AG20443 (cell line): ENCODE measurements at places on chromosomes 5 and 9.
A peak's percentile ranks its signal among the peaks of the same experiment; 100 is the strongest.

GRCh38 chr9:69090140-69090750, 54.7 kb downstream of the FXN start:
- no peak for DNase-seq

GRCh38 chr9:13053504-13053903, 226.0 kb downstream of the MPDZ start:
- no peak for DNase-seq

DNA sequence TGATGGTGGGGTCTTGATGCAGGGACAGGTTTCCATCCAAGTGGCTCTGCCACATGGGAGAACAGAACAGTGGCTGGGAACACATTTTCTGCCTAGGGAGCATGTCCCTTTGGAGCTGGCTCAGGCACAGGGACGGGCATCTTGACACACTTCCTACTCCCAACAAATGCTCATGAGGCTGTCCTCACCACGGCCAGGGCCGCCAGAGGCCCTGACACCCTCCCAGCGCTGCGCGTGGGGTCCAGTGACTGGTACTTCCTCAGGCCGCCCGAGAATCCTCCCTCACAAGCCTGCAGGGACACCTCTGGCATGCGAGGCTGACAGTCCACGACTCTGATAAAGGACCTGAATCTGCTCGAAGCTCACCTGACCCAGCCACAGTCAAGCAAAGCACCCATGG, 61.0 kb upstream of the SARDH start:
- DNase-seq: no peak

DNA sequence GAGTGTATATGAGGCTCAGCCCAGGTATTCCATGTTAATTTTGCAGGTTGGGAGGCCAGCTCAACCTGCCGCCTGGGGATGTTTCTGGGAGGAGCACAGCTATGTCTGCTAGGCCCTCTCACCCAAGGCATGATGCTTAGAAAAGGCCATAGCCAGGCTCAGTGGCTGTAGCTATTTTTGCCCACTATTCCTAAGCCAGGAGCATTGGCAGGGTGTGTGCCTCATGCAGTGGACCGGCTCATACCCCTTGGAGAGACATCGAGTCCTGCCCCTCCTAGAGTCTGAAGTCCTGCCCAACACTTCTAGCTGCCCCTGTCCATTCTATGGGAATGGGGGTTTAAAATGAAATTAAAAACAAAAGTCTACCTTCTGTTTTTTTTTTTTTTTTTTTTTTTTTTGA, 22.3 kb downstream of the ADCY2 start:
- no peak for DNase-seq

GRCh38 chr9:13278368-13279246, 885 bp downstream of the MPDZ start:
- DNase-seq: peak; percentile 58

GRCh38 chr9:137228968-137229896, 1.5 kb upstream of the SLC34A3 start:
- DNase-seq: no peak

GRCh38 chr5:74021126-74021525, 395.1 kb downstream of the ARHGEF28 start:
- DNase-seq: no peak

DNA sequence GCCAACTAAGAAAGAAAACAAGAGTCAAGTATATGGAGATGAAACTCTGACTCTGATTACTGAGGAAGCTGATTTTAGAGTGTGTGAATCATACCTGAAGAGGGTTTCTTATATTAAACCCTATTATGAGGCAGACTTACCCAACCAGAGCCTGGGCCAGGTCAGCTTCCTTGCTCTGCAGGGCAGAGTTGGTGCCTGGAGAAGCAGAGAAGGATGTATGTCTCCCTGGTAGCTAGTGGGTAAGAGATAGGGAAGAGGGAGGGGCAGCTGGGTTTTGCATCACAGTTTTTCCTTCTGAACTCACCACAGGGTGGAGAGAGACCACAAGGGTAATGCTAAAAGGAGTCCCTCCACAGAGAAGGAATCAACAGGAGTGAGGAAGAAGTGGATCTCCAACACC, 104.1 kb downstream of the CMYA5 start:
- no peak for DNase-seq

- no peak for DNase-seq
Observed at GRCh38 chr5:149667829-149668330, 62.2 kb upstream of the PPARGC1B start.

- DNase-seq: peak; percentile 68
Observed at GRCh38 chr5:10635257-10635866, 71.5 kb downstream of the ANKRD33B start.

GRCh38 chr9:122857815-122858214, 29.4 kb upstream of the PDCL start:
- DNase-seq: no peak

DNA sequence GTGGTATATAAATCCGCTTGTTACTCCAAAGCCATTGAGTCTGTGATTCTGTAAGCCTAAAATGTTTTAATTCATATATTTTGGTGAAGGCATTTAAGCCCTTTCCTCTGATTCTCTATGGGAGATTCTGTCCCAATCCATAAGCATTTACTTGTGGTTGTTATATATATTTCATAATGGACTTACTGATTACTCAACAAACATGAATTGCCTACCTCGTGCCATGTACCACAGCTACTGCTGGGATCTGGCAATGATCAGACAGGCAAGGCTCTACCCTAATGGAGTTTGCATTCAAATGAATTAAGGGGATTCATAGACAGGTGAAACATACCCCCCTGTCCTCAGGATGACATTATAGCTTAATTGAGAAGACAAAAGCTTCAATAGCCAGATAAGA, 54.5 kb downstream of the C9orf152 start:
- no peak for DNase-seq

DNA sequence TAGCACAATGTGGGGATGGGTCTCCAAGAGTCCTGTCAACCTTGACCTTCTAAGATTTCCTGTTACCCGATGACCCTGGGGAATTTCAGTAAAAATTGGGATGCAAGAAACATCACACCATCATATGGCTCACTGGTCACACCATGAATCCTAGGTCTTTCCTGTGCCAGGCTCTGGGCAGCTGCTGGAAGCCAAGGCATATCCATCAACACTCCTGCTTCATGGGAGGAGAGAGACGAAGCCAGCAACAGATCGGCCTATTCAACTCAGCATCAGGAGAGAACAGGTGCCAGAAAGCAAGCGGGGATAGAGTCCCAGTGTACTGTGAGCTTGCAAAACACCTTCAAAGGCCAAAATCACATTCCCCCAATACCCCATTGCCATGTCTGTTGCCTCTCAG, 6.5 kb upstream of the NEK6 start:
- DNase-seq: no peak

- DNase-seq: no peak
Observed at GRCh38 chr5:62564101-62564500, 14.5 kb upstream of the LRRC70 start.

DNA sequence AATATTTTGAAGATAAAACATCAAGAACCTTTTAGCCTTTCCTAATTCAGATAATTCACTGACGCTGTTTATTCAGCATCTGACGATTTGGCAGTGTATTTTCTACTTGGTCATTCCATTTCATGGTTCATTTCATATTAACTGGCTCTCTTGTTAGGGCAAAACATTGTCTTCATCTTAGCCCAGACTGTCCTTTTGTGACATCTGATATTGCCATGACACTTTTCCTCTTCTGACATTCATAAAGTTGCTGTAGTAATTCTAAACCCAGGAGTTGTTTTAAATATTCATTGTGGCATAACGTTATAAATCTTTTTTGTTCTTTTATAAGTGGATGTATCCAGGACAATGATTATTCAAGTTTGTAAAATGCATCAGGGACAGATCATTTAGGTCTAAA, 1.8 kb downstream of the SCAMP1 start:
- DNase-seq: no peak

DNA sequence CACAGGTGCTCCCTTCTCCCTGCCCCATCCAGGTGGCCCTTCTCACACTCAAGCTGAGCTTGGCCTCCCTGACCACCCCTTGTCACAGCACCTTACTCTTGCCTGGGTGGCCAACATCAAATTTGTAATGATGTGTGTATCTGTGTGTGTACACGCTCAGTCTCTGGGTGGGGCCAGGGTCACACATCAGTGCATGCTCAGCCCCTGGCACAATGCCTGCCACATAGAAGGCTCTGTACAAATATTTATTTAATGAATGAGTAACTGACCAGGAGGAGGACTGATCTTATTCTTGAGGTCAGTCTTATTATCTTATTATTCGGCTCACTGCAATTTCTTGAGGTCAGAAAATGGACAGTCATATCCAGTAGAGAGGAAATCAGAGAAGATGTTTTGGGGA, 41.3 kb upstream of the HAND1 start:
- DNase-seq: peak; percentile 35
